Femur (tissue), 1 donor: ENCODE measurements at places on chromosomes 5 and 9.

DNA sequence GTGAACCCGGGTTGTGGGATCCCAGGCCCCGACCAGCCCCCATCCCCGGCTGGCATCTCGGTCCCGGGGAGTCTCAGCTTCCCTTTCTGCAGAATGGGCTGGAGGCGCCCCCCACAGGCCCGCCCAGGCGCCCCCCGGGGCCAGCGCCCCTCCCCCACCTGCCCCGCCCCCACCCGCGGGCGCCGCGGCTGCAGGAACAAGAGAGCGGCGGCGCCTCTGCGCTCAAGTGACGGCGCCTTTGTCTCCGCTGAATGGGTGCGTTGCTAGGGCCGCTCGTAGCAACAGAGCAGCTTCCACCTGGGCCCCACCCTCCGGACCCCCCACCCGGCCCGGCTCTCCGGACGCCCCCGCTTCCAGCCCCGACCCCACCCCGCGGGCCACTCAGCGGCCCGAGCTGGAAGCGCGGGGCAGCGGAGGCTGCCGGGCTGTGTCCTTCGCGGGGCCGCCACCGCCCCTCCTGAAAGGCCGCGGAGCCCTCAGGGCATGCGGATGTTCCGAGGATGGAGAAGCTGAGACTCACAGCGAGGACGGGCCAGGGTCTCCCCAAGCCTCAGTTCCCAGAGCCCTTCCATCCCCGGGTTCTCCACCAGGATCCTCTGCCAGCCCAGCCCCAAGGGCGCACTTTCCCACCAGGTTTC lies 27.5 kb downstream of the ADGRD2 start:
- no peak for DNase-seq

GRCh38 chr5:169416583-169417196 lies 115.8 kb upstream of the SLIT3 start:
- DNase-seq: peak; percentile 85

GRCh38 chr5:160269017-160269416 lies 39.7 kb downstream of the FABP6 start:
- DNase-seq: peak; percentile 78

GRCh38 chr9:98045234-98046179 lies 11.0 kb upstream of the NANS start:
- no peak for DNase-seq

- DNase-seq: no peak
These were observed 86.8 kb downstream of the LHX2 start for GRCh38 chr9:124098141-124098905.

GRCh38 chr5:56012281-56012963 lies 17.7 kb upstream of the IL6ST start:
- DNase-seq: no peak

DNA sequence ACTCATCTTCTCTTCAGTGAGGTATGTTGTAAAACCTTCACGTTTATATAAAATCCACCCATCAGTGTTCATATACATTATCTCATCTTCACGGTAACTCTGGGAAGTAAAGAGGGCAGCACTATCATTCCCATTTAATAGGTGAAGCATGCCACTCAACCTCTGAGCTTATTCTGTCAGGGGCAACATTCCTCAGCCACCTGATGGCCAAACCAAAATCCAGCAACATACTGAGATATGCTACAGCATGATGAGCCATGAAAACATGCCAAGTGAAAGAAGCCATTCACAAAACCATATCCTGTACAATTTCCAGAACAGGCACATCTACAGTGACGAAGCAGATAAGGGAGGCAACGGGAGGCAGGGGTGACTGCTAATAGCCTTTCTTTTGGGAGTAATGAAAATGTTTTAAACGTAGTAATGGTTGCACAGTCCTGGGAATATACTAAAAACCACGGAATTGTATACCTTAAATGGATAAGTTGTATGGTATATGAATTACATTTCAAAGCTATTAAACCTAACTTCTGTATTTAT lies 167.4 kb downstream of the TSSK1B start:
- no peak for DNase-seq

DNA sequence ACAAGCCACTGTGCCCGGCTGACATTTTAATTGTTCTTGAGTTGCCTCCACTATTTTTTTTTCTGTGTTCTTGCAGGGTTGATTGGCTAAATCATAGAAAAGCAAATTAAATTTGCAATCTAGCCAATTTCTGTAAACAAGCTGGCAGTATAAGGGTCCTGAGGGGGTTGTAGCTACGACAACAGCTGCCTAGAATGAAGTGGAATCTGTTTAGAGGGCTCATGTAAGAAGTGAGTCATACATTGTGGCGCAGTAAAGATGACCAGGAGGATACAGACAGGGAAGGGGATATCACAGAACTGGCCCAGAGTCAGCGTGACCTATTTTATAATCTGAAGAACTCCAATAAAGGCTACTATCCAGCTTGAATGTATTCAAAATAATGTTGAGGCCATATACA lies 82.2 kb upstream of the TLE1 start:
- no peak for DNase-seq

DNA sequence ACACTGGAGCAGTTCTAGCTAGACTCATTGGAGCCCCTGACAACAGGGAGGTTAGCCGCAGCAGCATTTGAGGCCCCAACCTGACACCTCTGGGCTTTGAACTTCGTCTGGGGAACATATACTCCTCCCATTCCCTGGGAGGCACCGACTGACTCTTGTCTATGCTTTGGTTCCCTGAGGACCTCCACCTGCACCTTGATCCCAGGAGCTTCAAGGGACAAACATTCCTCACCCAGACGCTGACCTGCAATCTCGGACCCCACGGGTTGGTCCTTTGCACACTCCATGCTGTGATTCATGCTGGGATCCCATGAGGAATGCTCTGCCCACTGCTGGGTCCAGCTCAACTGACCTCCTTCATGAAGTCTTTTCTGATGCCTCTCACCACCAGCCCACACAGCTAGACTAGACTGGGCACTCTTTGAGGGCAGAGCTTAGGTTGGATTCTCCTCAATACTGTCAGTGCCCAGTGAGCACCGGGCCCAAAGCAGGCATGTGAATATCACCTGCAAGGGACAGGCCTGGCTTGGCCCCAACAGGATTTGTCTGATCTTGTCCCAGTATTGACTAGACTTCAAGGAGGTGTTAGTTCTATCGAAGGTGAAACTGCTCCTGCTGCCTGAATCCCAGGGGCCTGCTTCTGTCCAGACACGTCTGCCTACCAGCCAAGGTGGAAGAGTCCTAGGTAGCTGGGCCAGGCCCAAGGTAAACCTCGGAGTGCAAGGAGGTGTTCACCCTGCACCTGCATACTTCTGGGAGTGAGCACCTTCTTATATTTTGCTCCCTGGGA lies 51.8 kb upstream of the ZBTB43 start:
- no peak for DNase-seq

DNA sequence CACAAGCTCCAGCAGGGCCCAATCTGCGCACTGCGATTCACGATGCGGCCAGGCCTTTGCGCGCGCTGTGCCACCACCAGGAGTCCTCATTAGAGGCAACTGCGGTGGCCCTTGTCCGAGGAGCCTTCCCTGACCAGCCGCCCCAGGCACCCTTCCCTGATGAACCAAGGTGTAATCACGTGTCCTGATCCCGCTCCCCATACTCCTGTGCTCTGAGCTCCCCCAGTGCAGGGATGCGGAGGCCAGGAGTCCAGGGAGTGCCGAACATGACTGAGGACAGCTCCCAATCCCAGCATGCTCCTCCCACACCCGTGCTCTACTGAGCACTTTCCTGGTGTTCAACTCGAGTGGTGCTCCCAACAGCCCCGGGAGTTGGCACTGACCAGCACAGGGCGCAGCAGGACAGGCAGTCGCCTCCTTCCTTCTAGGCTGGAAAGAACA lies 134.8 kb downstream of the ZNF354C start:
- no peak for DNase-seq

- DNase-seq: peak; percentile 52
These were observed 34.0 kb upstream of the NCS1 start for GRCh38 chr9:130138171-130138653.

DNA sequence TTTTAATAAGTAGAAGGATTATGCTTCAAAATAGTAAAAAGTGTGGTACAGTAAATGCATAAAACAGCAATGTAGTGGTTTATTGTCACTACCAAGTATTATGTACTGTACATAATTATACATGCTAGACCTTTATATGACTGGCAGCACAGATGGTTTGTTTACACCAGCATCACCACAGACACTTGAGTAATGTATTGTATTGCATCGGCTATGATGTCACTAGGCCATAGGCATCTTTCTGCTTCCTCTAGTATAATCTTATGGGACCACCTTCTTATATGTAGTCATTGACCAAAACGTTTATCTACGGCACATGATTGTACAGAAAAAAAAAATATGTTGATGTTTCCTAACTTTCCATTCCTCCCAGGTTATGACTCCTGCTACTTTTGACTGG lies 31.9 kb upstream of the SSBP2 start:
- DNase-seq: no peak

- no peak for DNase-seq
These were observed 72.9 kb upstream of the PAM start for GRCh38 chr5:102682101-102682647.

DNA sequence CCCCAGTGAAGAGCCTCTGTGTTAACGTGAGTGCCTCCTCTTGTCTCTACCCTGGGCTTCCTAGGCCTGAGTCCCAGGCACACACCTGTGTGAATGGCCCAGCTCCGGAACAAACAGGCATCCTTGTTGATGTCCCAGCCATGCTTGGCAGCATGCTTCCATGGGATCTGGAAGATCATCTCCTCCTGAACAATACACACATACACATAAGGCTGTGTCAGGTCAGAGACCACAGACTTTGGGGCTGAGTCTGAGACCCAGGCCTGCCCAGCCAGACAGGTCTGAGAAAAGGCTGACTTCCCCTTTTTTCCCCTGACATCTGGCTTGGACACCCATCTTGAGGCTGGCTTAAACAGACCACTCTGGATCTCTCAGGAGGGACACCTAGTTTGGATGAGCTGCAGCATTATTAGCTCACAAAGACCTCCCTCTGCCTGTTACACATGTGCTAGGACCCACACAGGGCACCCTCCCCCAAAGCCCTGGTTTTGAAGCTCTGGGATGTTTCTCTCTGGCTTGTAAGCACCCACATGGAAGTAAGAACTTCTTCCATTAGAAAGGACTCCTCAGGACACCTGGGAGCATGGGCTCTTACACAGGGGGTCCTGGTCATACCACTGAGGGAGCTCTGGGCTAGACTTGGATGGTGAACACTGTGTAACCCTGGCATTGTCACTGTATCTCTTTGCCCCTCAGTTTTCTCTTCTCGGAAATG lies 2.6 kb downstream of the IRF1 start:
- DNase-seq: peak; percentile 17

DNA sequence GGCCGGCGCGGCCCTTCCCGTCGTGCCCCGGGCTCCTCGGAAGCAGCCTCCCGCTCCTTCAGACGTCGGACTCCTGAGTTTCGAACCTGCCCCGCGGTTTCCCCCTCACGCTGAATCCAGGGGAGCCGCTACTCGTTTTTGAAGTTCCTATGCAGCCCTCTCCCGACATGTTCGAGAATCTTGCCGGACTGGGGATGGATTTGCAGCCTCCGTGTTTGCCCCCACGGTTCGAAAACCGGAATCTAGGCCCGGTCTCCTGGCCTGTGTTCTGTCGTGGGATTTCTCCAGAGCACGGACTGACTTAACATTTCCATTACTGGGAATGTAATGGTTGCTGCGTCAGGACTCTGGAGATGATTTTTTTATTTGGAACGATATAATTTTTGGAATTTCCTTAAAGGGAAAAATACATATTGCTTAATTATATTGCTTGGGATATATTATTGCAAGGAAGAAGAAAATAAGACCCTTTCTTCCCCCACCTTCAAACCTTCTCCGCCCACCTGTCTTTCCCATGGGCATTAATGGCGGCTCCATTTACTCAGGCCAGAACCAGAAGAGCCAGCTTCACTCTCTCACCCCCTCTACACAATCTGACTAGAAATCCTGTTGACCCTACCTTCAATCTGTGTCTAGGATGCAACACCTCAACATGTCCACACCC lies 8.5 kb upstream of the MGAT1 start:
- peak; percentile 72 for DNase-seq

DNA sequence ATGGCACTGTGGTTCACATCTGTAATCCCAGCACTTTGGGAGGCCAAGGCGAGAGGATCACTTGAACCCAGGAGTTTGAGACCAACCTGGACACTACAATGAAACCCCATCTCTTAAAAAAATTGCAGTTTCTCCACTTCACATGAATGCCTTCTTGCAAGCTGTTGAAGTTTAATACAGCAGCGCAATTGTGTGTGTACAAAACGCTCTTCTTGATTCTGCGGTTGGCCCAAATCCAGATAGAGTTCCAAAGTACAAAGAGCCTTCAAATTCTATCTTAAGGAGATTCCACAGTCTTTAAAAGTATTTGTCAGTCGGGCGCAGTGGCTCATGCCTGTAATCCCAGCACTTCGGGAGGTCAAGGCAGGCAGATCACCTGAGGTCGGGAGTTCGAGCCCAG lies 9.3 kb upstream of the SETX start:
- no peak for DNase-seq

DNA sequence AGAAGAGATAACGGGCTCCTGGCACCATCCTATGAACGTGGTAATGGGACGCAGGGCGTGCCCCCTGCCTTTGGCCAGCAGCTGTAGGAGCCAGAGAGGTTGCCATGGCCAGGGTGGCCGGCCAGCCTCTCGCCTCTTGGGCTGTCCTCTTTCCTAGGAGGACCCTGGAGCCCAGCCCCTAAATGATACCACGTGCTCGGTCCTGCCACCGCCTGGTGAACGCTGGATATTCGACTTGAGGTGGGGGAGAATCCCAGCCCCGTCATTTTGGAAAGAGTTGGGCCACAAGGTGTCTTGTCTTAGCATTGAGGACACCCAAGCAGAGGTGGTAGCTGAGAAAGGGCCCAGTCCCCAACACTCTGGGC lies 391 bp upstream of the NRG2 start:
- no peak for DNase-seq
